ENCODE measurements at places on chromosomes 7 and 10.

DNA sequence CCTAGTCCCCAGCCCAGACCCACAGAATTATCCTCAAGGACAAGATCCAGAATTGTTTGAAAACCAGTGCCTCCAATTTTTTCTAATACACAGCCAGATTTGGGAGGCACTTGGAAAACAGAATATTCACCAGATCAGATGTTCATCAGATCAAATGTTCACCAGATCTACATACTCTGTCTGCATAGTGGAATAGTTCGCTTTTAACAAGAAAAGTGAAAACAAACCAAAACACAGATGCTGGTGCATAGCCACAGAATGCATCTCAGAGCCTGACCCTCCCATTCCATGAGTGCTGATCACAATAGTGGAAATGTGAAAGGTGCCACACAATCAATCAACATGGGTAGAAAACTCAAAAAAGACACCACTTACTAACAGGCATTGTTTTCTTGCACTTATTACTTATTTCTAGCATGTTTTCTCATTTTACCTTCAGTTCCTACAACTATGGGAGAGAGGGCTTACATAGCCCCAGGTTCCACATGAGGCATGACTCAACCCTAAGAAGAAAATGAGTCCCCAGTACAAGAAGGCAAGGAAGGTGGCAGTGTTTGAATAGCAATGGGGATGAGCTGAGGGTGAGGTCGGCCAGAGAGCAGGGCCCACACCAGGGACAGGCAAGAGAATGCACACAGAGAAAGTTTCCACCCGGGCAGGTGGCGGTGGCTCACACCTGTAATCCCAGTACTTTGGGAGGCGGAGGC lies 432.7 kb upstream of the NFE2L3 start:
- no peak for DNase-seq

GRCh38 chr7:20214921-20215669 lies 2.1 kb downstream of the MACC1 start:
- no peak for DNase-seq

DNA sequence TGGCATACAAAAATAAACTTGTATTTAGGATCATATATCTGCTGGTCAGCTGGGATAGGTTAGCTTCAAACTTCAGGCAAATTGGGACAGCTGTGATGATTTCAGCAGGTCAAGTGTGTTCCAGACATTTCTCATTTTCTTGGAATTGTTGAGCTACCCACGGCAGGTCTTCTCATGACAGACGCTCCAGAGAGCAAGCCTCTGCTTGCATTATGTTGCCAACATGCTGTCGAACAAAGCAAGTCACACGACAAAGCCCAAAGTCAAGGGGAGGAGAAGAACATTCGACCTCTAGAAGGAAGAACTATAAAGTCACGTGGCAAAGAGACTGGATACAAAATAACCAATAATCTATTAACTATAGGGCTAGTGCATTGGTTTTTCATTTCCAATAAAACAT lies 103.5 kb downstream of the RAB18 start:
- DNase-seq = no peak

- DNase-seq = no peak
These were observed 706.7 kb upstream of the PHF14 start for GRCh38 chr7:10266976-10267375.

- DNase-seq = no peak
These were observed 953.1 kb upstream of the ZNF722 start for GRCh38 chr7:63045575-63045974.

- DNase-seq = no peak
These were observed 63.6 kb upstream of the EFCAB10 start for GRCh38 chr7:105644937-105645336.

GRCh38 chr7:104978460-104978859 lies 35.5 kb upstream of the KMT2E start:
- no peak for DNase-seq

- no peak for DNase-seq
These were observed 59.9 kb downstream of the CFAP58 start for GRCh38 chr10:104413528-104413927.

DNA sequence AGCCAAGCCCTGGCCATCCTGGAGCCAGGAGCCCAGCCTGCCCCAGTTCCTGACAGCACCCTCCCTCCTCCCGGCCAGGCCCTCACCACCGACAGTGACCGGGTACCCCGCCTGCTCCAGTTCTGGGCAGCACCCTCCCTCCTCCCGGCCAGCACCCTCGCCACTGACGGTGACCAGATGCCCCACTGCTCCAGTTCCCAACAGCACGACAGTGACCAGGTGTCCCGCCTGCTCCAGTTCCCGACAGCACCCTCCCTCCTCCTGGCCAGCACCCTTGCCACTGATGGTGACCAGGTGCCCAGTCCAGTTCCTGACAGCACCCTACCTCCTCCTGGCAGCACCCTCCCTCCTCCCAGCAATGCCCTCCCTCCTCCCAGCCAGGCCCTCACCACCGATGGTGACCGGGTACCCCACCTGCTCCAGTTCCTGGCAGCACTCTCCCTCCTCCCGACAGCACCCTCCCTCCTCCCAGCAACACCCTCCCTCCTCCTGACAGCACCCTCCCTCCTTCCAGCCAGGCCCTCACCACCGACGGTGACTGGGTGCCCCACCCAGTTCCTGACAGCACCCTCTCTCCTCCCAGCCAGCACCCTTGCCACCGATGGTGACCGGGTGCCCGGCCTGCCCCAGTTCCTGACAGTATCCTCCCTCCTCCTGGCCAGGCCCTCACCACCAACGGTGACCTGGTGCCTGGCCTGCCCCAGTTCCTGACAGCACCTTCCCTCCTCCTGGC lies 40.3 kb downstream of the VIPR2 start:
- no peak for DNase-seq
